Activated CD8-positive, alpha-beta T cell treated with anti-CD3 and anti-CD28 coated beads, Interleukin-2, amount 10 ng/mL, durations not matched to agents 7 days and 5 days (primary cell): ENCODE measurements at places on chromosomes 3 and 15. TPM values are rescaled to one million over a fixed set of nuclear protein-coding genes. Genes with fewer than 3 reads are reported as not detected.
A peak's percentile ranks its signal among the peaks of the same experiment; 100 is the strongest.

Gene IFT122
- 22.3 TPM for total RNA-seq

Gene CTDSPL
- total RNA-seq: 0.90 TPM

Gene CATSPER2
- 9.1 TPM for total RNA-seq

Gene SEMA5B
- not detected for total RNA-seq

Gene CLSTN2
- total RNA-seq: not detected

Gene SPINK8
- total RNA-seq: not detected

Gene GUCA1C
- total RNA-seq: not detected

Gene SLC2A2
- total RNA-seq: not detected

Gene MRPL3
- 75.2 TPM for total RNA-seq

Gene ZNF660
- 0.83 TPM for total RNA-seq

Gene TTLL13
- 1.3 TPM for total RNA-seq

DNA sequence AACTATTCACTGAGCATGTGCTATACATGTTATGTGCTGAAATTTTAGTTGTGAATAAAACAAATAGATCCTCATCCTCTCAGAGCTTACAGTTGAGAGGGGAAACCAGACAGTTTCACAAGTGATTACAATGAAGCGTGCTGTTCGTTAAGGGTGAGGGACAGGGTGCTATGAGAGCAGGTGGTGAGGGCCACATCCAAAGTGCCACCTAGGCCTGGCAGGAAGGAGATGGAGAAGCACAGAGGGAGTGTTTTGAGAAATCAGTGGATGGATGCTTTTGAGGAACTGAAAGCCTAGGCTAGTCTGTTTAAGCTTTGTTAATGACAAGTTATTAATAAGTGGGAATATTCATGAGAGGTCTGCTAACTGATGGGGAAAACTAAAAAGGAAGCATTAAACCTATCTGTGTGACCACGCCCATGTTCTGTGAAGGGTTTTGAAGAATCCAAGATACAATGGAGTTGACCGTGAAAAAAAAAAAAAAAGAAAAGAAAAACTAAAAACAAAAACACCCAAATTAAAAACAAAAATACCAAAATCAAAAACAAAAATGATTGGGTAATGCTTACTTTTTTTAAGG lies 7.3 kb downstream of the MCTP2 start:
- DNase-seq: no peak

- no peak for DNase-seq
Observed at GRCh38 chr3:177710506-177710905, 513.2 kb upstream of the TBL1XR1 start.

- DNase-seq: no peak
Observed at GRCh38 chr3:138195481-138195880, 8.4 kb downstream of the ARMC8 start.

- DNase-seq: no peak
Observed at GRCh38 chr15:55552451-55552850, 35.7 kb downstream of the PYGO1 start.

DNA sequence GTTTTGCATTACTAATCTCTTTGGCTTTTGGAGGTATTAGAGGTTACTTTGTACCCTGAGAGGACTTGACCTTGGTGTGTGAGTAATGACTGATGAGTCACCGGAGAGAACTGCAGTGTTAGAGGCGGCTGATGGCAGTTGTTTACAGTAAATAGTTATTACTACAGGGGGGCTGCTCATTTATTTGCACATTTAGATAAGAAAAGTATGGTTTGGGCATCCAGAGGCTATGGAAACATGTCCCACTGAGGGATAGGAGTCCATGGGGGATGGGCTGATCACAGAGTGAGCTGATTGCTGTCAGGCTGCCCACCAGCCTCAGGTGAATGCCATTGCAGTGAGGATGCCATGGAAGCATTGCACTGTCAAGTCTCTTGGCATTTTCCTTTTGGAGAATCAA lies 17.3 kb upstream of the STAC start:
- DNase-seq: no peak

- peak; percentile 52 for DNase-seq
Observed at GRCh38 chr3:18743761-18744160, 318.6 kb upstream of the SATB1 start.

DNA sequence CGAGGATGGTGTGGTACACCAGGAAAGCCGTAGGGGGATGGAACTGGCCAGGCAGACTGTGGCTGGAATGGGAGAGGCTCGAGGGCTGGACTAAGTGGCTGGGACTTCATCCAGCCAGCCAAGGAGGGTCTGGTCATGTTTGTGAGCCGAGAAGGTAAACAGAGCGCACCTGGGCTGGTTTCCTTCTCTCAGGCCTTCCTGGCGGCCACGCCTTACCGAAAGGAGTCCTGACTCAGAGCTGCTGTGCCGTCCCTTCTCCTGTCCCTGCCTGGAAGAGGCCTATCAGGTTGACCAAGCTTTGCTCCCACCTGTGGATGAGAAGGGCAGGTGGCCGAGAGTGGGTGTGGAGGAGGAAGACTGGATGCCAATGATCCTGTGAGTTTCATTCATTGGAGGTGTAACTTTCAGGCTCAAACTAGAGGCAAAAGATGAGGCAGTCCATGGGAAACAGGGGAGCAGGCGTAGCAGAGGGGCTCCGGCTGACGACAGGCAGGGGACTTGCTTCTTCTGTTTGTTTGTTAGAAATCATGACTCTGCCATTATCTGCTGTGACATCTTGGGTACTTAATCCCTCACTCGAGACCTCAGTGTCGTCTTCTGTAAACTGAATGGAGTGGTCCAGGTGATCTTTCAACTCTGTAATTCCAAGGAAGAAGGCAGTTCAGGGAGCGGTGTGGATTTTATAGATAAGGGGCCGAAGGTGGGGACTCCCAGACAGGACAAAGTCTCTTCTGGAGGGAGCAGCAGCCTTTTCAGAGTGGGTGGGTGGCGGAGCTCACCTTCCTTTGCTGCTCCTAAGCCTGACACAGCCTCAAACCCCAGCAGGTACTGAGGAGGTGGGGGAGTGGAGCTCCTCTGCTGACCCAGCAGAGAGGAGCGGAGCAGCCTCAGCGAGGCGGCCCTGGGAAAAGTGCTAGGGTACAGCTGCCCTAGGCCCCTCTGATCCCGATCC lies 71.8 kb upstream of the GATM start:
- no peak for DNase-seq

DNA sequence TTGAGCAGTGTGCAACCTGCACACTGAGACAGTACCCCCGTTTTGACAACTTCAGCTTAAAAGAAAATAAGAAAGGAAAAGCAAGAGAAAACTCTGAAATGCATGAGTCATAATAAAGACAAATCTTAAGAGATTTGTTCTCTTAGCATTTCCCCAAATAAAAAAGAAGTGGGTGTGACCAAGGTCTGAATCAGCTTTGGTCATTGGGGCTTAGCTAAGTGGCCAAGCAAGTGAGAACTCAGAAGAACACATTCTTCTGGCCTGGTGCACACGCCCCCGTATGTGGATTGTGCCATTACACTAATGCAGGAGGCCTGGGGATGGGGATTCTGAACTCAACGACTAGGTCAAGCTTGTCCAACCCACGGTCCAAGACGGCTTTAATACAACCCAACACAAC lies 56.9 kb upstream of the PDZRN3 start:
- DNase-seq: no peak

DNA sequence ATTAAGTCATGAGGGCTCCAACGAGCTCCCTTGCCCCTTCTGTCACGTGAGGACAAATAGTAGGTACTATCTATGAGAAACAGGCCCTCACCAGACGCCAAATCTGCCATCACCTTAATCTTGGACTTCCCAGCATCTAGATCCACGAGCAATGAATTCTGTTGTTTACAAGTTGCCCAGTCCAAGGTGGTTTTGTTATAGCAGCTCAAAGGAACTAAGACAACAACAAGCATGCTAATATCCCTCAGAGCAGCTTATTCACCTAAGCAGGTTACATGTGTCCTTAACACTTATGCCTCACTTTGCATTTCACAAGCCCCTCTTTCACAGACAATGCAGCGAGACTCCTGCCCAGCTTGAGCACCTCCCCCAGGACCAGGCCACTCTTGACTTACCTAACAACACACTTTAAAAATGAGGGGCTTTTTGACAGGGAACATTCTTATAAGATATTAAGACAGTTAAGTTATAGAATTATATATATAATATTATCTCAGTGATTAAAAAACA lies 219.5 kb downstream of the PLCH1 start:
- DNase-seq: no peak

- DNase-seq: no peak
Observed at GRCh38 chr15:69610277-69610676, 157.7 kb downstream of the RPLP1 start.

DNA sequence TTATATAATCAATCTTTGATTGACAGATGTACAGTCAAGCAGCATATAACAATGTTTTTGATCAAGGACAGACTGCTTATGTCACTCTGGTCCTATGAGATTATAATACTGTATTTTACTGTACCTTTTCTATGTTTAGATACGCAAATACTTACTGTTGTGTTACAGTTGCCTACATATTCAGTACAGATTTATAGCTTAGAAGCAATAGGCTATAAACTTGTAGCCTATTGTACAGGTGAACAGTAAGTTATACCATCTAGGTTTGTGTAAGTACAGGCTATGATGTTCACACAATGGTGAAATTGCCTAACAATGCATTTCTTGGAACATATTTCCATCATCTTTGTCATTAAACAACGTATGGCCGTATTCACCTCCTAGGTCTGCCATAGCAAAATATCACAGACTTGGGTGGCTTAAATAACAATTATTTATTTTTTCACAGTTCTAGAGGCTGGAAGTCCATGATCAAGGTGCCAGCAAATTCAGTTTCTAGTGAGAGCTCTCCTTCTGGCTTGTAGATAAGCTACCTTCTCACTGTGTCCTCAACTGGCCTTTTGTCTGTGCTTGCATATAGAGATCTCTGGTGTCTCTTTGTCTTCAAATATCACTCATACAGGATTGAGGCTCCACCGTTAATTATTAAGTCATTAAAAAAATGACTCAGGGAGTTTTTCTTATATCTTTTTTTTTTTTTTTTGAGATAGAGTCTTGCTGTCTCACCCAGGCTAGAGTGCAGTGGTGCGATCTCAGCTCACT lies 89.1 kb downstream of the EBLN2 start:
- no peak for DNase-seq

DNA sequence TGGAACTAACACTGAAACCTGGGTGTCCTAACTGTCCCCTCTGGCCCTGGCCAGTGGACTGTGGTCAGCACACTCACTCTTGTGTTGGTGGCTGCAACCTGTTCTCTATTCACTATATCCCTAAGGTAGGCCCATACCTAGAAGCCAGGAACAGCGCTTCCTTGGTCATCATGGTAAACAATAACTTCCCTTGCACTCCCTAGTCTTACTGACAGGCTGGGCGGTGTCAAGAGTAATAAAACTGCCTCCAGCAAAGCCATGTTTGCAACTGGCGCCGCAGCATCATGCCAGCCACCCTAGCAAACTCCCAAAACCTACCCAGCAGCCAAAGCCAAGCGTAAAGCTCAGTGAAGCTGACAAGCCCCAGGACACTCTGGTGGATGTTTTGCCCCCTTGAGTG lies 63.1 kb upstream of the TSEN2 start:
- no peak for DNase-seq

DNA sequence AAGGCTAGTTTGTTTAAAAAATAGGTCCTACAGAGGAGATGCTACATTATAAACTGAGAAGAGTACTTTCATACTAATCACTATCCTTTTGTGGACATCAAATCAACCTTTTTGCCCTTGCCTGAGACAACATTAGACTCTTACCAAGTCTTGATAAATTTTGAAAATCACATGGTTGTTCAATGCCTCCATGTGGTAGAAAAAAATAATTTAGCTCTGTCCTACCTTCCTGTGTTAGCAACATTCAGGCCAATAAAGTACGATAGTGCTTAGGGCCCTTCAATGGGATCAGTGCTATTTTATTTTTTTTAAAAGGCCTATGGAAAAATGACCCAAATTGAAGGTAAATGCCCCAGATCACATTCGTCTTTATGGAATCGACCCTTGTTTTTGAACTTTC lies 5.0 kb upstream of the UBE2E1 start:
- DNase-seq: no peak

DNA sequence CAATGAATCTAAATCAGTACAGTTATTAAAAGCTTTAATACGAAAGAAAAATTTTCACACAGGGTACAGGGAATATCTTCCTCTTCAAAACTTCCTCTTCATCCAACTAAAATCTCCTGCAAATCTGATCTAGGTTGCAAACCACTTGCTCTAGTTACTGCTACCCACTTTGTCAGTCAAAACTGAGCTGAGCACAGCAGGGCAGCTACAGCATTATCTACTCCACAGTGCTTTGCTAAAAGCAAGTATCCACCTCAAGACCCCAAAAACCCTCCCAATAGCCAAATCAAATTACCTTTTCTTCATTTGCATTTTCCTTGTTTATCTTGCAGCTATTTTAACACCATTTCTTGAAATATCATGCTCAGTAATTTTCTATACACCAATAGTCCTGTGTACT lies 14.7 kb downstream of the ZNF280D start:
- DNase-seq: no peak

DNA sequence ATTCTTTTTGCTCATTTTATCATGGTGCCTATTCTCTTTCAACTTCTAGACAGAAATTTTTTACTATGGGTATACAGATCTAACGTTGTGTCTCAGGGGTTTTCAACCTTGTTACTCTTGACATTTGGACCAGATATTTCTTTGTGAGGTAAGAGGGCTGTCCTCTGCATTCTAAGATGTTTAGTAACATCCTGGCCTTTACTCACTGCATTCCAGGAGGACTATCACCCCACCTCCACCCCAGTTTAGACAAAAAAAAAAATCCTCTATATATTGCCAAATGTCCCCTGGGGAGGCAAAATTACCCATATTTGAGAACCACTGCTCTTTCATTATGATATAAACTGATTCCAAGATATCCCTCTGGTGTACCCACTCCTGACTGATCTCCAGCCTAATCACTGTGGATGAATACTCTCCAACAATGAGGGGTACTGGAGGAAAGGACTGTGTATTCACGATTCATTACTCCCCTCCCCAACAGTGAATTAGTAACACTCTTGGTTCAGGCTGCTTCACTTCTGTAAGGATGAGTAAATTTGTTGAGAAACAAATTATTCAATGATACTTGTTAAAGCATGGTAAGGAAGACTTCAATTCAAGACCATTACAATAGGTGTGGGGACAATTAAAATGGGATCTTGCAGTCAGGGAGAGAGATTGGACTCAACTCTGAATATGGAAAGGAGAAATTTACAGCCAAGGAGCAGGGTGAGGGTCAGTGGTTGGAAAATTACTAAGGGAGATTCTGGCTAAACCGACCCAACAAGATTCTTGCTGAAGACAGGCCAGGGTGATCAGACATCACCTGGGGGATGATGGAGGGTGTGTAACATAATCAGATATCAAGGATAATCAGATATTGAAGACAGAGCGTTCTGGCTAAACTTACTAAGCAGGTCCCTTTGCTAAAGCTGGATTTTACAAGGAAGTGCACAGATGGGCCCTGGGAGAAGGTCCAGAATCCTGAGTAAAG lies 123.8 kb upstream of the DAZL start:
- DNase-seq: no peak

GRCh38 chr3:17979252-17979651 lies 236.8 kb upstream of the TBC1D5 start:
- no peak for DNase-seq

DNA sequence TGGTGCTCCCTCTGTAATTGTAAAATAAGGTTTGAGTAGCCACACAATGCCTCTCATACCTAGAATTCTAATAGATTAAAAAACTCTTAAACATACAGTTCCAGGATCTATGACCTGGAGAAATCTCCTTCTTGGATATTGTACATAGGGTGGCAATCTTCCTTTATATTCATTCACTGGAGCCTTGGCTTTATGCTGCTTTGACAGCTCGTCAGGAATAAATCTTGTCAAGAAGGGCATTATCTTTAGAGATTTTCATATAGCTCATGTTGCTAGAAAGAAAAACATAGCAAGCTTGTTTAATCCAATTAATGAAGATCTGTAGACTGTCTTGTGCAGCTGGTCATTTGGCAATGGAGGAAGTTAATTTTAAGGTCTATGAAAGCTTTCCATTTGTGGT lies 131.1 kb downstream of the PYDC2 start:
- DNase-seq: no peak

- DNase-seq: no peak
Observed at GRCh38 chr15:88246081-88246480, 10.5 kb downstream of the NTRK3 start.
